ENCODE measurements at places on chromosomes 1 and 21. TPM values are rescaled to one million over a fixed set of nuclear protein-coding genes. Genes with fewer than 3 reads are reported as not detected.

GRCh38 chr1:218633238-218633988 lies 288.3 kb downstream of the TGFB2 start:
- no peak for ATAC-seq

- ATAC-seq, result no peak
Measured at GRCh38 chr1:116697548-116698243, 30.2 kb upstream of the IGSF3 start.

DNA sequence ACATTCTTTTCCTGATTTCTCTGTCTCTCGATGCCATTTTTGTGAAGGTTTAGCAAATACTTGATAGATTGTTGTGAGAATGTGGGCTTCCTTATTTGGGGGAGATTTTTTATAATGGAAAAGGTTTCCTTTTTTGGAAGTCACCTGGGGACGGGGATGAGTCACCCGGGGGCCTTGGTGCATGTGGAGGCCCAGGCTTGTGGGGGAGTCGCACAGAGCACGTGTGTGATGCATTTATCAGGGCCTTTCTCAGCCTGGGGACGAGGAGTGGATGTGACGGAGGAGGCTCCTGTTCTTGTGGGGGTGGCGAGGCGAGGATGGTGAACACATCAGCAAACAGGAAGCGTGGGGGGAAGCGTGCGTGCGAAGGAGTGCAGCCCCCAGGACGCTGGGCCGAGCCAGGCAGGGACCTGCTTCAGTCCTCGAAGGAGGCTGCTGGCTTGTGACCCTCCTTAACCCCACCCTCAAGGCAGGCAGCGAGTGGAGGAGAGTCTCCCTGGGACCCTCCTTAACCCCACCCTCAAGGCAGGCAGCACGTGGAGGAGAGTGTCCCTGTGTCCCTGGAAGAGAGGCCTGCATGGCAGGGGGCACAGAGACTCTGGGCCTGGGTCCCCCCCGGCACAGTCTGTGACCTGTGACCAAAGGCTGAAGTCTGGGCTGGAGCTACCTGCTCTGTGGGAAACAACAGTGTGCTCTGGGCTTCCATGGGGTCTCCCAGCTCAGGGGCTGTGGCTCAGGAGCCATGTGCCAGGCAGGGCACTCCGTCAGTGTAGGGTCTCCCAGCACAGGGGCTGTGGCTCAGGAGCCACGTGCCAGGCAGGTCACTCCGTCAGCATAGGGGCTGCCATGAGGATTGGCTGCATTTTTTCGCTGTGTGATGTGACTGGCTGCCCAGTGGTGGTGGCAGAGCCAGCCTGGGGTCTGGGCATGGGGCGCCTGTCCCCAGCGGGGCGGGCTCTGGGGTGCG lies 57.2 kb downstream of the AGPAT3 start:
- peak; percentile 13 for ATAC-seq

GRCh38 chr1:225746361-225747179 lies 31.1 kb upstream of the SRP9 start:
- peak; percentile 94 for ATAC-seq

DNA sequence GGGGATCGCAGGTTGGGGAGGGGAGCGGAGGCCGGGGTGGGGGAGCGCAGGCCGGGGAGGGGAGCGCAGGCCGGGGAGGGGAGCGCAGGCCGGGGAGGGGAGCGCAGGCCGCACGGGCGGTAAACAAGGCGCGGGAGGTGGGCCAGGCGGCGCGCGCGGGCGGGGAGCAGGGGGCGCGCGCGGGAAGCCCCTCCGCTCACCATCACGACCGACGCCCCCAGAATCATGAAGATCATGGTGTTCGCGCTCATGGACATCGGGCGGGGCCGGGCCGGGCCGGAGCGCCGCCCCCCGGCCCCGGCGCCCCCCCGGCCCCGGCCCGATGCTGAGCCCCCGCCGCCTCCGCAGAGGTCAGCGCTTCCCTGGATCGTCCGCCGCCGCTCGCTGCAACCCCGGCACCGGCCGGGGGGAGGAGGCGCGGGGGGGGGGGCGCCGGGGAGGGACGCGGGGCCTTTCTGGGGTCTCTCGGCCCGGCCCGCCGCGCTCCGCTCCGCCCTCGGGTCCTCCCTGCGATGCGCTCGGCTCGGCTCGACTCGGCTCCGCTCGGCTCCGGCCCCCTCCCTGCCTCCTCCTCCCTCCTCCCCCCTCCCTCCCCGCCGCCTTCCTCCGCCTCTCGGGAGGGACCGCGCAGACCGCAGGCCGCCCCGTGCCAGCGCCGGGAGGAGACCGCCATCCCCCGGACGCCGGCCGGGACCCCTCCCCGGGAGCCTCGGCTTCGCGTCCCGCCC lies at the start of gene TMEM240:
TMEM240 (minus strand) TSS at position 535 of the 728 bp plus-strand sequence; CDS start at position 257, 278 bp downstream.
- ATAC-seq, result peak; percentile 87

GRCh38 chr1:32239337-32239736 lies 7.7 kb upstream of the FAM167B start:
- ATAC-seq, result no peak

- no peak for ATAC-seq
Measured at GRCh38 chr1:194629011-194629410, 1442.6 kb upstream of the B3GALT2 start.

DNA sequence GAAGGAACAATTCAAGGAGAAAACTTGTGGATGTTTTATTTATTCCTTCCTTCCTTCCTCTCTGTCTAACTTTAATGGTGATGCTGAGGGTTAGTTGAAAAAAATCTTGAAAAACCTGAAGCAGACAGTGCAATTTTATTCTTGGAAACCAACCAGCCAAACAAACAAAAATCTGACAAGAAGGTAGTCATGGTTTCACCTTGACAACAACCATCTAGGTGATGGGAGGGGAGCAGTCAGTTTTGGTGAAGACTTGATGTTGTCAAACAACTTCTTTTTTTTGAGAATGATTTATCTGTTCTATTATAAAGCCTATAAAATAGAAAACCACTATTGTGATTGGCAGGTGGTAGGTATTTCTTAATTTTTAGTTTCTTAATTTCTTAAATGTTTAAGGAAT lies 92.4 kb upstream of the GPR88 start:
- no peak for ATAC-seq

GRCh38 chr1:37482004-37482785 lies 7.8 kb downstream of the ZC3H12A start:
- ATAC-seq, result no peak

DNA sequence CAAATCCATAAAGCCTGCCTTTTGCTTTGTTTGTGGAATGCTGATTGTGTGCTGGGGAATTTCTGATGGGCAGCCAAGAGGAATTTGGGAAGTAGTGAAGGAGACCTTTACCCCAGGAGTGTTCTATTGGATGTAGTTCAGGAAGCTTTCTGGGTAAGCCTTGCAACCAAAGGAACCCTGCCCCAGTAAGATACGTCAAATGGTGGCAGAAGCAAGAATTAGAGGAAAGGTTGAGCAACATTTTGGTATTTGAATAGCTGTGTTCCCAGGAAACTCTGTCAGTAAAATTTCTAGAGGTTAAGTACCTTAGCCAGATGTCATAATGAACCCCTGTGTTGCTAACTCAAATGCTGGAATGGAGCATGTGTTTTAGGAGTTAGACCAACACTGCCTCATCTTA lies 6.4 kb downstream of the MGST3 start:
- peak; percentile 88 for ATAC-seq

DNA sequence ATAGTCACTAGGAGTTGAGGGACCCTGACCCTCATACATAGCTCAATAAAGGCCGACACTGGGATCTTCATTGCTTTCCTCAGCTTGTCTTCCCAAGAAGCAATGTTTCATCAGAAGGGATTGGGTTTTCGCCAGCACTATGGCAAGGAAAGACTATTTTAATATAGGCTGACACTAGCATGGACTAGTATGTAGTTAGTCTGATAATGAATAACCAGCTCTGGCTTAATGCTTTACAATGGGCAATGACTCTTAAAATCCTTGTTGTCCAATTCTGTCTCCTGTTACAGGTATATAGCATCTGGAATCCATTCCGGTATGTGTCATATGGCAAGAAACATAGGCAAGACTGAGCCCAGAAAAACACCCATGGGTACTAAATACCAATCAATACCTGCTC lies 15.3 kb upstream of the SYT2 start:
- no peak for ATAC-seq

GRCh38 chr1:214075999-214076707 lies 88.4 kb downstream of the PROX1 start:
- no peak for ATAC-seq

- ATAC-seq, result no peak
Measured at GRCh38 chr1:13896932-13897331, 196.9 kb downstream of the PRDM2 start.

GRCh38 chr1:192936313-192937018 lies 122.7 kb downstream of the UCHL5 start:
- ATAC-seq, result no peak

DNA sequence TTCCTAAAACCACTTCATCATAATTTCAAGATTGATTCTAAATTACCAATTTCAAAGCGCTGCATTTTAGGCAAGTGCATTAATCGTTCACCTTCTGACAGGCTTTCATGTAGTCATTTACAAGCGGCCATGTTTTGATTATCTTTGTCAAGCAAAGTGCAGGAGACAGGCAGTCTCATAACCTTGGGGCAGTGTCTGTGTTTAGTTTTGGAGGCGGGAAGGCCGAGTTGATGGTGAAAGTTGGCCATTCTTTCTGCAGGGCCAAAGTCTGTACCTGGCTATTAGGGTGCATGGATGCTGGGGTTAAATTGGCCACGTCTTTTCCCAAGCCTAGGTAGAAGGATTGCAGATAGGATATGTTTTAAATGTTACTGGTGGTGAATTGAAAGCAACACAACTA lies 2.9 kb downstream of the AGPAT3 start:
- no peak for ATAC-seq

DNA sequence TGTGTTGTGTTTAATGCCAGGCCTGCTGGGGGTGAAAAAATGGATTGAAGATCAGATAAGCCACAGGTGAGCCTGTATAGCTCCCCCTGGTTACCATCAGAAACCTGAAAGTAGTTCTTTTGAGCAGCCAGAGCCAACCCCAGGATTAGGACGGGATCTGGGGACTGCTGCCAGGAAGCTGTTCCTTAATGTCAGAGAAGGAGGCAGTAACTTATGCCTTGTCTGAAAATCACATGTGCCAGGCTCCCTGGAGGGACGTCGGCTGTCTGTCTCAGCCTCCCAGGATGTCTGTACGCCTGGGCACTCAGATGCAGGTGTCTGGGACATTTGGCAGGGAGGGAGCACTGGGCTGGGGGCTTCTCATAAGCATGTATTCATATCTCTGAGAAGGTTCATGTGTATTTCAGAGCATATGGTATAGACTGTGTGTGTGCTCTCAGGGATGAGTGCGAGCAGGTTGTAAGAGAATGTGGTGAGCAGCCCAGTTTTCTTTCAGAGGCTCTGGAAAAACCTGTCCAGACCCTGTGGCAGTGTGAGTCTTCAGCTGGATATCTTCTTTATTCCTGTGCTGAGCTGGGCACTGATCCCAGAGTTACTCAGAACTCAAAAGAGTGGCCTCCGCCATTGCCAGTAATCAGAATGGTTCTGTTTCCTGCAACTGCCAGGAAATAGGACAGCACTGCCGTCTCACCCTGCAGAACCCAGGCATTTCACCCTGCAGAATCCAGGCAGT lies 2.8 kb downstream of the FAM43B start:
- no peak for ATAC-seq

TMEM61 gene
- 2.5 TPM for total RNA-seq

LAD1 gene
- 24.1 TPM for total RNA-seq

RAP1GAP gene
- 0.12 TPM for total RNA-seq

REN gene
- not detected for total RNA-seq

LACTBL1 gene
- total RNA-seq, result not detected

VHLL gene
- total RNA-seq, result not detected

NR1I3 gene
- total RNA-seq, result not detected

LDLRAD2 gene
- 0.08 TPM for total RNA-seq

Data from gastroesophageal sphincter (tissue), 4 donors.